ENCODE measurements at places on chromosomes 4 and X.

- no peak for DNase-seq
Observed at GRCh38 chr4:184265546-184266351, 48.1 kb upstream of the ENPP6 start.

DNA sequence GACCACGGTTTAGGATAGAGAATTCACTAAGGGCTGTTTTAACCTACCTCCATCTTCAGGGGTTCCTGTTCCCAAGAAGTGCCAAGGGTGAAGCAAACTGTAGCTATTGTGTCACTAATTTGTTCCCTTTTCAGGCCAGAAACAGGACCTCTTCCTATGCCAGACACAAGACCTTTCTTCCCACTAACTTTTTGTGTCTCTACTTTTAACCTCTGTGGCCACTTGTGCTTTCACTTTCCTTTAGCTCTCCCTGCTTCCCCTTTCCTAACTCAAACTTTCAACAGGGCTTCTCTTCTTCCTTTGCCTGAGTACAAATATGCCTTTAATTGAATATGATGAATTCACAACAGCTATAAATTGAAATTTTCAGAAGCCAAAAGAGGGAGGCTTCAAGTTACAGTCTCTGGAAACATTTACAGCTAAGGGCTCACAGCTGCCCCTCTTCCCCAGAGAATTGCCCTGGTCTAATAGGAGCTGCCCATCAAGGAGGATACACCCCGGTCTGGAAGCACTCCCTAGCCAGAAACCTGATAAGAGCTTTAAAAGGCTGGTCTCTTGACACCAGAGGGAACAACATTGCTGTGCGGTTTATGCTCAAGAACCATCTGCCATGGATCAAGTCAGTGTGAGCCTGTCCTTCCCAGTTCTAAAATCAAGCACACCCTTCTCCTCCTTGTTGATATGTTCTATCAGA is 61.7 kb upstream of the PLS3 start:
- DNase-seq = no peak

GRCh38 chr4:123018396-123018775 is 96.0 kb upstream of the NUDT6 start:
- DNase-seq = no peak

GRCh38 chr4:6851431-6851830 is 58.2 kb upstream of the TBC1D14 start:
- no peak for DNase-seq

- DNase-seq = no peak
Observed at GRCh38 chrX:40041915-40042314, 55.8 kb downstream of the BCOR start.
